ENCODE measurements at places on chromosomes 11 and 22. TPM values are rescaled to one million over a fixed set of nuclear protein-coding genes. Genes with fewer than 3 reads are reported as not detected.
A peak's percentile ranks its signal among the peaks of the same experiment; 100 is the strongest.

The RFPL2 gene
- polyA plus RNA-seq, result 0.73 TPM

The SLC22A8 gene
- polyA plus RNA-seq, result 51.0 TPM

The SYCE3 gene
- not detected for polyA plus RNA-seq

The FGF19 gene
- polyA plus RNA-seq, result 0.67 TPM

The MIOX gene
- polyA plus RNA-seq, result 6.1 TPM

The CENPM gene
- 15.6 TPM for polyA plus RNA-seq

The LYVE1 gene
- polyA plus RNA-seq, result 57.2 TPM

- DNase-seq, result no peak
These were observed 60.0 kb downstream of the MED15 start for GRCh38 chr22:20567371-20567847.

- no peak for DNase-seq
These were observed 3.3 kb downstream of the SPI1 start for GRCh38 chr11:47375020-47375419.

GRCh38 chr11:106840947-106841346 lies 177.3 kb downstream of the GUCY1A2 start:
- DNase-seq, result no peak

- DNase-seq, result no peak
These were observed 27.3 kb upstream of the PACSIN2 start for GRCh38 chr22:43042101-43042780.

DNA sequence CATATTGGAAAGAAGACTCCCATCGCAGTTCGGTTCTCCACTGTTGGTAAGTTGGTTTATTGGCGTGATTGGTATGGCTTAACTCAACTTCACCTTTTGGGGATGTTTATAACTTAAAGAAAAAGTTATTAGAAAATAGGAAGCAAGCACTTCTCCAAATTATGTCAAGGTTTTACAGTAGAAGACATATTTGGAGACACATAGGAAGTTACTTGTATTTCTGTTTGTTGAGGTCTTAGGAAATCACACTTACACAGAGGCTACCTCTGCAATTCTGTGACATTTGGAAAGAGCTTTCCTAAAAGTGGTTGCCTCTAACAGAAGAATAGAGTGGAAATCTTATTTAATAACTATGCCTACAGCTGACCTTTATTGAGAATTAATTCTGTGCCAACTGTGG lies 12.3 kb downstream of the CAT start:
- no peak for DNase-seq

GRCh38 chr11:62233730-62234129 lies 8.3 kb upstream of the SCGB1D2 start:
- no peak for DNase-seq

DNA sequence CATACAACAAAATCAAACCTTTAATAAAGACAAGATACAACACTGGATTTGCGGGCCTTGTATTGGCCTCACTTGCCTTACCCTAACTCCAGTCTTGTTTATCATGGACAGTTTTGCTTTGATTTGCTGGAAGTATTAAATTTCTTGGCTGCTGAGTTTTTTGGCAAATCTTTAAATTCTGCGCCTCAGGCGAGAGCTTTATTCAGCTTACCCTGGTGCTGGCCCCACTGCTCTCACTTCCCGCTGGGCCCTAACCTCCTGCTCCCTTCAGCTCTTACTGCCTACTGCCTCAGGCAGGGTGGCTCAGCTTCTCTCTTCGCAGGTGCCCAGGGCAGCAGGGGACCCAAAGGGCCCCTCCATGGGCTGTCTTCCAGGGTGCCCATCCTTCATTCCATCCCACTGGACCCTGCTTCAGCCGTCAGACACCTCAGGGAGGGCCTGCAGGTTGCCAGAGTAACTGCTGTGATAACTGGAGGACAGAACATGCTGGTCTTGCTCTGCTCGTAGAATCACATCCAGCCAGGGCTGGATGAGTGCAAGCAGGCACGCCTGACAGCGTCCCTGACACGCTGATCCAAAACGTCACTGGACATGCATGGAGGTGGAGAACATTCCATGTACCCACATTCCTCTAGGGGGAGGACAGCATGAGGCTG lies 45.7 kb upstream of the TUB start:
- DNase-seq, result no peak

DNA sequence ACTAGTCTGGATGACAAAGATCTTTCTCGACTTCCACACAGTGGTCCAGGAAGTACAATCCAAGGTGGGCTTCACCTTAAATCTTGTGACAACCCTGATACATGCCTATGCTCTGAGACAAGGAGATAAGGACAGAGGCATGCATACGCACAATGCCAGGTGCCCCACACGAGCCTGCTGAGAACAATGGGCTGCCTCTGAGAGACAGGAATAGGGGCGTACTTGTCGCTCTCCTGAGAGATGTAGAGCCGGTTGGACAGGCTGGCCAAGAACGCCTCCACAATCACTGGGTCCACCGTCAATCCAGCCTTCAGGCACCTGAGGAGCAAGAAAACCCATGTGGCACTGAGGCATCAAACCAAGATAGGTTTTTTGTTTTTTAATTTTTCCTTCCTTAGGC lies 25.5 kb downstream of the SERPIND1 start:
- DNase-seq, result no peak

DNA sequence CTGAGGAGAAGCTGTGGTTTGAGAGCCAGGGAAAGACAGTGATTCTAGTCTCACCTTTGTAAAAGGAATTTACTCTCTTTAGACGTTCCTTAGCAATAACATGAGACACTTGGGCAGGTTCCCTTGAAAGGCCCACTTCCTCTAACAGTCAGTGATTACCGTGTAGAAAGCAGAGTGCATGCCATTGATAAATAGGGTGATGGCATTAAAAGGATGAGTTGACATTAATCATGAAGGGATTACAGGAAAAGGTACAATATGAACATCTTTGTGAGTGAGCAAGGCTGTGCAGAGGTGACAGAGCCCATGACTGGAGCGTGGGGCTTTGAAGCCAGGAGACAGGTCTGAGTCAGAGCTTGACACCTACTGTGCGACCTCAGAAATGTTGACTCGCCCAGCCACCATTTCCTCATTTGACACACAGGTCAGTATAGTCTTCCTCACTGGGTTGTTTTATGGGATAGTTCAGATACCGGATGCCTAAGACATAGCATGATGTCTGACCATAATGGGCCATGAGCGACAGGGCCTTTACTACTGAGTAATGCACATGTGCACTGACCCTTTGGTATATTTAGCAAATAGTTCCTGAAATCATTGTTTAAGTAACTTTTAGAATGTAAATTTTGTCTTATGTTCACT lies 341.7 kb upstream of the MTNR1B start:
- DNase-seq, result no peak

DNA sequence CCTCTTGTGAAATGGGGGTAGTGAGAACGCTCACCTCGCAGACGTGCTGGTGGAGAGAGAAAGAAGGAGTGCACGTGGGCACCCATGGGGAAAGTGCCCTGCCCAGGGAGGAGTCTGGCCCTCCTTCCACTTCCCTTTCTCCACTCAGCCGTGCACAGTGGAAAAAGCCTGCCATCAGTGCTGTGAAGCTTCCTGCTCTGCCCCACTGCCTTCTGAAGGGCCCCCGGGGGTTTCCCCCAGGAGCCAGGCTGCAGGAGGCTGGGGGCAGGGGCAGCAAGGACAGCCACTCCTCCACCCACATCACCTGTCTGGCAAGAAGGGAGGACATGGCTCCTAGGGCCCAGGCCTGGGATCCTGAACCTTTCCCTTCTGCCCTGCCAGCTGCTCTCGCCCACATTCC lies 7.6 kb downstream of the TP53I11 start:
- DNase-seq, result peak; percentile 45

GRCh38 chr11:20058749-20059458 lies 101.4 kb downstream of the DBX1 start:
- no peak for DNase-seq

- DNase-seq, result peak; percentile 64
These were observed 9.4 kb upstream of the PIM3 start for GRCh38 chr22:49951000-49951677.

DNA sequence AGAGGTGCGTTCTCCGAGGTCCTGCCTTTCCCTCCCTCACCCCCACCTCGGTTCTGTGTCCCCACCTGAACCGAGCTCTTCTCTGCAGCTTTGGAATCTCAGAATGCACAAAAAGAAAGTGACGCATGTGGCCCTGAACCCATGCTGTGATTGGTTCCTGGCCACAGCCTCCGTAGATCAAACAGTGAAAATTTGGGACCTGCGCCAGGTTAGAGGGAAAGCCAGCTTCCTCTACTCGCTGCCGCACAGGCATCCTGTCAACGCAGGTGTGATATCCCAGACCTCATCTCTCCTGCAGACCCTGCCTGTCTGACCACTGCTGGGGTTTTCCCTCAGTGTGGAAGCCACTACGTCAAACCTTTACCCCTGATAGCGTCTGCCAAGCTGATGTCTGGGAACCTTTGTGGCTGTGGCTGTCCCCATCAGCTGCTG lies 13.9 kb downstream of the ACP2 start:
- no peak for DNase-seq
